ENCODE measurements at places on chromosomes 16 and 17.

DNA sequence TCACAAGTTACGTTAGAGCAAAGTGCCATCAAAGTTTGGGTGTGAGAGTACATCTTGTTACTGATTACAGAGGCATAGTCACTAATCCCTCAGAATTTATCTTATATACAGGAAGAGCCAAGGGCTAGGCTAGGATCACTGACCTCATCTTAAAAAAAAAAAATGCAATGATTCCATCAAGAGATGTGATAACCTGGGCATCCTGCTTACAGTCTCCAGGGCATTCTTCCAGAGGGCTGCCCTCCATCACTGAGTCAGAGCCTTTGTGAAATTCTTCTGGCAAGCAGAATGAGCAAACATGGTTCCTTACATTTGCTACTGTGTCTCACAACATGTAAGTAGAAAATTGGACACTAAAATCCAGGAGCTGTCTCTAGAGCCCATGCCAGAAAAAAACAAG, 410.6 kb downstream of the ZFHX3 start:
- no peak for DNase-seq

- DNase-seq = no peak
Measured at GRCh38 chr17:10633738-10634379, 23.2 kb downstream of the MYH3 start.

DNA sequence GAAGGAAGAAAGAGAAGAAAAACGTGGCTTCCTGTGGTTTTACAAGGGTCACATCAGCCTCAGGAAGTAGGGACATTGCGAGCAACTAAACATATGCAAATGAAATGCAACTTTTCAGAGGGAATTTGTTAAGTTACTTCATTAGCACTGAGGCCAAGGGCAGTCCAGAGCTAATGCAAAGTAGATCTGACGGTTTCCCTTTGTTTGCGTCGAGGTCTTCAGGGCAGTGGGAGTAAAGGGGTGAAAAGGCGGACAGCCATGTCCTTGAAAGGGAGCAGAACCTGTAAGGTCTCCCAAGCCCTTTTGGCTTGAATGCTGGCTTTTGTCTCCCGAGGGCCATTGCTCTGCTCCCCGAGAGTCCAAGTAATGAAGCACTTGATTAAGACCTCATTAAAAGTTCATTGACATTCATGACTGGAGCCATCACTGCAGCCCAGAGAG, 85.0 kb downstream of the PMP22 start:
- no peak for DNase-seq

DNA sequence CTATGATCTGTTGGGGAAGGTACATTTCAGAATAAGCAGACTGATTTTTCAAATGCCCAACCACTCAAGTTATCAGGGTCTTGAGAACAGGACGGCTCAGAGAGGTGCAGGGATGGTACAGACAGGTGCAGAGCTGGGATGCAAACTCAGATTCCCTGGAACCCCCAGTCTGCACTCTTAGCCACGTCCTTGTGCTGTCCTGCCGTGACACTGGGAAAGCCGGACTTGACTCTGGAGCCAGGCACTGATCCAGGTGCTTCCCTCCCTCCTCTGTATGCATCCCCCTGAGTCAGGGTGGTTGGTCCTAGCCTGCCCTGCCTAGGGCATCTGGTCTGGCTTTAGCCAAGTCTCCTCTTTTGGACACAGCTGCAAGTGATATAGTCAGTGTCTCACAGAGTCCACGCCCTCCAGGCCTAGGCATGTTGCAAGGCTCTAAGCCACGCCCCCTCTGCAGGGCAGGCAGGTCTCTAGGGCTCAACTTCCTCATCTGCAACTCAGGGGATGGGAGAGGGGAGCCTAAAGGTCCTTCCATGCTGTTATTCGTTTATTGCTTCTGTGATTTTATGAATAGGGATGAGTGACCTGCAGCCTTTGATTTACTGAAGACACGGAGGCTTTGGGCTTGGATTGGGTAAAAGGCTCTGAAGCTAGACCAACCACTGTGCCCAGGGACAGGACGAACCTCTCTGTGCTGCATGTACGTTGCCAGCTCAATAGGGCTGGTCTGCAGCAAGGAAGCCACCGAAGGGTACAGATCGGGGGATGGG, 97.3 kb downstream of the SDK2 start:
- no peak for DNase-seq

- DNase-seq = no peak
Measured at GRCh38 chr17:57107498-57108101, 22.6 kb downstream of the AKAP1 start.

DNA sequence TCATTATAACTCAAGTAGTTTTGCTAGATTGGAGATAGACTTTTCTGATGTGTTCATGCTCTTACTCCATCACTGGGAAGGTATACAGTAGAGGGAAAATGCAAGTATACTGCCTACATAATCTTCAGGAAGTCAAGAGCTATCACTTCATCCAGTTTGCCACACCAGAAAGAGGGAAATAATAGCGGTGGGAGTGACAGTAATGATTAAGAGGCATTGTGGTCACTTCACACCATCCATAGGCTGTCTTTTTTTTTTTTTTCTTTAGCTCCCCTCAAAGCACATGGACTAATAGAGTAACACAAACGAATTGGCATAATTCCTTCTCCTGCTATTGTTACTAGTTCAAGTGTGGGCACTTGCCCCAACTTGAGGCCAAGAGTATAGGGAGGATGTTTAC, 28.4 kb upstream of the HLF start:
- DNase-seq = no peak

GRCh38 chr16:81810361-81810760, 31.3 kb downstream of the PLCG2 start:
- no peak for DNase-seq

- no peak for DNase-seq
Measured at GRCh38 chr17:16406742-16407674, 8.4 kb upstream of the TRPV2 start.

GRCh38 chr17:72518753-72519597, 398.2 kb downstream of the SOX9 start:
- DNase-seq = no peak

DNA sequence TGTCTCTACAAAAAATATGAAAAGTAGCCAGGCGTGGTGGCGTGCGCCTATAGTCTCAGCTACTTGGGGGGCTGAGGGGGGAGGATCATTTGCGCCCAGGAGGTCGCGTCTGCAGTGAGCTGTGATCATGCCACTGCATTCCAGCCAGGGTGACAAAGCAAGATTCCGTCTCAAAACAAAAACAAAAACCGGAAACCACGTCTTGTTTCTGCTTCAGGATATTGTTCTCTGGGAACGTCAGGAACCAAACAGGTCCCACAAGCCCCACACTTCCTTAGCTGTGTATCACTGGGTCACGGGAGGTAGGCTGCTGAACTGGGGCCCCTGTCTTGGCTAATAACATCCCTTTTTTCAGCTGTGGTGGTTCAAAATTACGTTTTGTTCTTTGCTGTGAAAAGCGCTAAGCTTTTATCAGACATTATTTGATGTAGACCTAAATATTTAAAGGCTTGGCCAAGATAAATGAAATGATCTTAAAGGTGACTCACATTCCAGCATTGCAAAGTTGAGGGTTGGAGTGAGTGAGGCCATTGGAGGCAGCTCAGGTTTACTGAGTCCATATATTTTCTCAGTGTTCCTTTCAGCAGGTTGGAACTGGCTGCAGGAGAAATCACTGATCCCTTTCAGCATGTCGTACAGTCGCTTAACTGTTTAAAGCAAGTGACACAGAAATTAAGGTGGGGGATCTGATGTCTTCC, 16.4 kb upstream of the SEC14L1 start:
- DNase-seq = no peak

GRCh38 chr16:7438601-7439000, 106.0 kb downstream of the RBFOX1 start:
- no peak for DNase-seq

Measured in cerebellar nuclear complex (tissue), 1 donor.